ENCODE measurements at places on chromosomes 12 and 14.

DNA sequence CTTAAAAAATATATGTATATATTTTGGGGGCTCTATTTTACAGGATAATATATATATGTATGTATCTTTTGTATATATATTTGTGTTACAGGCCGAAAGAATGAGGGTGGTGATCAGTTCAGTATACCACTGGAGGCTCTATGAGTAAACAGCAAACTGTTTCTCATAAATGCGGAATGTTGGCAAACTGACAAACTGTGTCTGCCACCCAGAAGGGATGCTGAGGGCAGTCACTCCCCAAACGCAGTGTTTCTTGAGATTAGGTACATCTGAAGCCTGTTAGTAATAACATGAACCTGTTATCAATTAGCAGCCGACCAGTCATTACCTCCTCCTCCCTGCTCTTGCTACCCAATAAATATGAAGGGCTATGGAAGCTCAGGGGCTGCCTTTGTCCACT lies 20.8 kb downstream of the TNFAIP2 start:
- DNase-seq: no peak

GRCh38 chr14:75363570-75364227 lies 64.1 kb upstream of the JDP2 start:
- no peak for DNase-seq

- DNase-seq: no peak
Measured at GRCh38 chr14:101473795-101474562, 87.3 kb upstream of the DIO3 start.

- DNase-seq: no peak
Measured at GRCh38 chr12:27331291-27331926, 1.2 kb upstream of the BMAL2 start.

- DNase-seq: no peak
Measured at GRCh38 chr14:69999261-69999674, 120.1 kb downstream of the SMOC1 start.

GRCh38 chr14:87863047-87863446 lies 129.9 kb downstream of the GALC start:
- DNase-seq: no peak

GRCh38 chr12:46160101-46160980 lies 108.5 kb downstream of the SLC38A1 start:
- DNase-seq: no peak

DNA sequence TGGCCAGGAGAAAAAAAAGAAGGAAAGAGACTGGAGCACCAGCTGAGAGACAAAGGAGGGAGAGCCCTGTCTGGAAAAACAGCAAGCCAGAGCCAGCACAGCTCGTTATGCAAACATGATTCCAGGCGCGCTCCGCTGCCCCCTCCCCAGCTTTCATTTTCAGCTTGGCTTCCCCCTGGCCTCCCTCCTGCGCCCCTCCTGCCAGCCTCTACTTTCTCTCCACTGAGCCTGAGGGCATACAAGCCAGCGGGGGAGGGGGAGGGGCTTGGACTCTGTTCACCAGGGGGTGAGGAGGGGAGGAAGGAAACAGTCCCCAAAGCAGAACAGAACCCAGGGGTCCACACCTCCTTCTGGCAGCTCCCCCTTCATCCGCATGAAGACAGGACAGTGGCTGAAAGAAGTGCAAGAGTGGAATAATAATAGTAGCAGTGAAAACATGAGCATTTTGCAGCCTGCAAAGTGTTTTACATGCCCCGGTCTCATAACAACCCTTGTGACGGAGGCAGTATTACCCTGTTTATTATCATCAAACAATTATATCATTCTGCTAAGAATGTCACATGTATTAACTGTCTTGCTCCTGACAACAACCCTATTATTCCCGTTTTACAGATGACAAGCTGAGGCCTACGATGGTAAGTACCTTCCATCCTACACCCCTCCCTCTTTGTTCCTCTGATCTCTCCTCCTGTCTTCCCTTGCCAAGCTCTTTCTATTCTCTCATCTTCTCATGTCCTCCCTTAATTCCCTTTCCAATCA lies 24.2 kb downstream of the SMUG1 start:
- no peak for DNase-seq

DNA sequence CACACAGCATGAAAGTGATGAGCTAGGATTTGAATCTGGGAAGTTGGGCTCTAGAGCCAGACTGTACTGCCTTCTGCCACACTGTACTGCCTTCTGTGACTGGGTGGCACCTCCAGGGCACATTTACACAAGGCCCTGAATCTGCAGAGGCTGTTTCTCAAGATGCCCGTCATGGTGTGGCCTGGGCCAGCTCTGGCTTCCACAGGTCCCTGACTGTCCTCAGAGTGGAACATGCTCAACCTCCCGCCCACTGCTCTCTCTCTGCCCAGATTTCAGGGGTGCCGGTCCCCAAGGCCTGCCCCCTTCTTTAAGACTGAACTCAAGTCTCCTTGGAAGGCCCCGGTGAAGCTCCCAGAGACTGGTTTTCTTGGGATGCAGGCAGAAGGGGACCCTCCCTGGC lies 50.2 kb downstream of the C14orf132 start:
- DNase-seq: no peak

DNA sequence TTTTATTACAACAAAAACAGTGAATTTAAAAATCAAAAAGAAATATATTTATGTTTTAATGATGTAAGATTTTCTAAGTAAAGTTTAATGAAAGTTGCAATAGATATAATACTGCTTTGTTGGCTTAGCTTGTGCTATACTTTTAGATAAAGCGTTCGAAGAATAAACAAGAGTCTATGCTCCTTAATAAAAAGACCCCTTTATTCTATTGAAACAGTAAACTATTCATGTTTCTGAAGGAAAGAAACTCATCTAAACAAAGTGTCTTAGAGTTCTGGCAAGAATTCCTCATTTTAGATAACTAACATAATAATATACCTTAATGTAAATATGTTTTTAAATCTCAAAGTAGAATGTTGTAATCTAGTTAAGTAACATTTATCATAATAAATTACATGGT lies 179.0 kb downstream of the RASSF9 start:
- DNase-seq: no peak

DNA sequence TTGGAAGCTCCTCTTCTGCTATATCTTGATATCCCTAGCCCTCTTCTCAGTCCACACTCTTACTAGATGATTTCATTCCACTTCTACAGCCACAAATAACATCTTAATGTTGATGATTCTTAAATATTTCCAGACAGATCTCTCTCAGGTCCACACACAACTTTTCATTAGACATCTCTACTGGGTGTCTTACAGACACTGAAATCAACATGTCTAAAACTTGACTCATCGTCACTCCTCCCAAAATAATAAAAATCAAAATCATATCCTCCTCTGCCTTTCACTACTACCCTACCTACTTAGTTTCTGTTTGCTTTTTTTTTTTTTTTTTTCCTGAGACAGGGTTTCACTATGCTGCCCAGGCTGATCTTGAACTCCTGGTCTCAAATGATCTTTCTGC lies 11.9 kb downstream of the PRDM4 start:
- no peak for DNase-seq

- no peak for DNase-seq
Measured at GRCh38 chr14:84826294-84826693, 703.6 kb upstream of the FLRT2 start.

GRCh38 chr14:25394356-25394755 lies 344.4 kb upstream of the STXBP6 start:
- no peak for DNase-seq

Data from activated CD4-positive, CD25-positive, alpha-beta regulatory T cell (primary cell).